ENCODE measurements at places on chromosomes 2 and 18.

DNA sequence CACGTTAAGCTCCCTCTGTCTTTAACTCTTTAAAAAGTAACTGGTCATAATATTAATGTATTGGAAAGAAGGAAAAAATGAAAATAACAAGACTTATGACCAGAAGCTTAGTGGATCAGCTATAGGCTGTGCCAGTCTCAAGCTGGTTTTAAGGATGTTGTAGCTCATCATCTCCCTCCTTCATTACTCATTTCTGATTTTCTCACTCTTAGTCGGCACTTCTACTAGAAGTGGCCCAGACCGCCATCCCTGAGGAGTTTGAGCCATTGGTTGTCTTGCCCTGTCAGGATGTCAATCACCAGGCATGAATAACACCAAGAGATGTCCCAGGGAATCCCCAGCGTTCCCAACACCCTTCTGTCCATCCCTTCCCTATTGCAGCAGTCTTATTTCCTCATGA is 151.5 kb downstream of the ASXL3 start:
- no peak for DNase-seq

GRCh38 chr2:227793148-227793712 is 20.4 kb upstream of the CCL20 start:
- no peak for DNase-seq

- no peak for DNase-seq
Observed at GRCh38 chr2:71930049-71930681, 217.5 kb downstream of the CYP26B1 start.

DNA sequence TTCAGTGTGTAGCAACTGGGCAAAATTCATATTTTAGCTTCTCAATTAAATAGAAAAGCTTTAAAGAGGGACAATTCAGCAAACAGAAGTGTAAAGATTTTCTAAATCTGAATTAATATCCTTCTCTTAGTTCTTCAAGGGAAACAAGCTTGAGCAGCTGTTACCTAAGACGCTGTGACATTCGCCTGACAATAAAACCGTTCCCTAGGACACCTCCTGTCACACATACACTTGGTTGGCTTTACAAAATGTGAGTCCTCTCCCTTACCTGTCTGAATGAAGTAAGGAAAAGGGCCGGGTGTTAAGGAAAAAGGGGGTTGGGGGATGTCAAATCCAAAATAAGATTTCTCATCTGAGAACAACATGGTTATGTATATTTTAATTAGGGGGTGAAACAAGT is 2.1 kb downstream of the SERTAD2 start:
- no peak for DNase-seq

DNA sequence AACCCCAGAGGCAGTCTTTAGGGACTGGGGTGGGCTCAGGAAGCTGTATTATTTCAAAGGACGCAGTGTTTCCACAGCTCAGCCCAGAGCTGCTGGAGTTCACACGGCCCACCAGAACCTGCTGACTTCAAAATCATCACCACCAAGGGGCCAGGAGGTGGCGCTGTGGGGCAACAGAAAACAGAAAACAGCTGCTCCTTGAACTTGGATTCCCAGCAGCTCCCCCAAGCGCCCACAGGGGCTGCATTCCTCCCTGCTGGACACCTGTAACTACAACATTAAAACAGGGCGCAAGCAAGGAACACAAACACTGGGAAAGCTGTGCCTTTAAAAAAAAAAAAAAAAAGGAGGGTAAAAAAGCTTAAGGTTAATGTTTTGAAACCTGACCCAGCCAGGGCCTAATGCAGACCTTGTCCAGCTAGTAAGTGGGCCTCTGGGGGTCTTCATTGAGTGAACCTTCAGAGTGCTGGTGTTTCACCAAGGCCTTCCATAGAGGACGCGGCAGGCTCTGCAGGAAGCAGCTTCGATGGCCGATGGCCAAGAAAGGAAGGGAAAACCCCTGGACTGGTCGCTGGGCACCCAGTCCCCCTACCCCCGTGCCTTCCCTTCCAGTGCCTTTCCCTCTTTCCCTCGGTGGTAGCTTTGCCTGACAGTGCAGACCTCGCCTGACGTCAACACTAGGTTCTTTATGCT is 25.9 kb downstream of the MLPH start:
- DNase-seq, result peak; percentile 62

- no peak for DNase-seq
Observed at GRCh38 chr2:186841940-186842339, 7.0 kb downstream of the ZSWIM2 start.

DNA sequence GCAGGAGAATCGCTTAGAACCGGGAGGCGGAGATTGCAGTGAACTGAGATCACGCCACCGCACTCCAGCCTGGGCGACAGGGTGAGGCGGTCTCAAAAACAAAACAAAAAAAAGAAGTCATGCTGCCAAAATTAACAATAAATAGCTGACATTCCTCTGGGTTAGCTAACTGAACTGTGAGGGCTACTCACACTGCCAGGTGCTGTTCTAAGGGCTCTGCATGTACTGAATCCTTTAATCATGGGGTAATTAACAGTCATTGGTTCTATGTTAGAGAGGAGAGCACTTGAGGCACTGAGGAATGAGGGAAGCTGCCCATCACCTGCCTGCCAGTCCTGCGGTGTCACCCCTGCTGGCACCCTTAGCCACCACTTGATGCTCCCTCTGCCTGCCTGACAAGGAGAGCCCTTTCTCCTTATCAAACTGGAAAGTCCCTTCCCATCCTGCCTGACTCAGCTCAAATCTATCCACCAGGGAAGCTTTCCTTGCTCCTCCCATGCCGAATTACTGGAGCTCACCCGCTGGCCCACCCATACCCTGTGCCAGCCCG is 73.0 kb upstream of the RIOK3 start:
- DNase-seq, result no peak

DNA sequence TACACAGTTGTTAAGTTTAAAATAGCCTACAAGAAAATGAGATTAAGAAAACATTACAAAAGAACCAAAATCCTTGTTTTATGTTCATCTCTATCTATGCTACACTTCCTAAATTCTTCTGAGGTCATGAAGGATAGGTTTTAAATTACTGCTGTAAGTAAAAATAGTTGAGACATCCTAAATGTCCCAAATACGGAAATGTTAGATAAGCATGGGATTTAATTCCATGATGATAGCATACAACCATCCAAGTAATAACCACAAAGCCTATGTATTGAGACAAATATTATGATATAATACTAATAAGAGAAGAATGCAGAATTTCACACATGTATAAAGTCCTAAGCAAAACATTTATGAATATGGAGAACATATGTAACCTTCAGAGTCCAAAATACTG is 34.1 kb downstream of the PIEZO2 start:
- no peak for DNase-seq

DNA sequence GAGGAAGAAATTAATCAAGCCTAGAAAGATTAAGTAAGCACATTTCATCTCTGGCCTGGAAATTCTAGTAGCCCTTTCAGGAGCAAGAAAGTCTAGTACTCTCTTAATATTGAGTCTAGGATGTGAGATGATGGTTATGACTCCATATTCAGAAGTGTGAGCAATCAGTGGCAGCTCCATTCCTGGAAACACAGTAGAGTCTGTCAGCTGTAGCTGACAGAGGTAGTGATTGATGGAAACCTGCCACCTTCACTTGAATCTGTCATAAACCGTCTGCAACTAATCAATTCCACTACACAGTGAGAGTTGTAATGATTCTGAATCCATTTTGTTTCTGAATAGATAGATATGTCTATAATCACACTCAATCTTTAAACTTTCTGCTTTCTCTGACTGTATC is 635.1 kb downstream of the IRS1 start:
- DNase-seq, result no peak
